Fibroblast of skin of scalp (primary cell): ENCODE measurements at places on chromosomes 7 and 10.

DNA sequence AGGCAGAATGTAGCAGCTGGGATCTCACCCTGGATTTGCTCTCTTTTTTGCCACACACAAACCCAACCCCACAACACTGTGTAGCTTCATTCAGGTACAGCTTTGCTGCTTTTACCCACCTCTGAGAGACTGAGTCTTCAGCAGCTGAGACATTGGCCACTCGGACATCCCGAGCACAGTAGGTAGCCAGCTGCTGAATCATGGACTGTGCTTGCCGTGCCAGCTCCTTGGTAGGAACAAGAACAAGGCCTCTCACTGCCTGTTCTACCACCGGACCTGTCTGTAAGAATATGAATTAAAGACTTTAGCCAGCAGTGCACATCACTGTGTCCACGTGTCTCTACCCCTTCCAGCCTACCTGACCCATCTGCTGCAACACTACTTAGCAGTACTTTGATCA, 937 bp downstream of the DDX56 start:
- DNase-seq, result no peak

- DNase-seq, result peak; percentile 86
Observed at GRCh38 chr10:29160150-29160617, 128.7 kb upstream of the LYZL1 start.

DNA sequence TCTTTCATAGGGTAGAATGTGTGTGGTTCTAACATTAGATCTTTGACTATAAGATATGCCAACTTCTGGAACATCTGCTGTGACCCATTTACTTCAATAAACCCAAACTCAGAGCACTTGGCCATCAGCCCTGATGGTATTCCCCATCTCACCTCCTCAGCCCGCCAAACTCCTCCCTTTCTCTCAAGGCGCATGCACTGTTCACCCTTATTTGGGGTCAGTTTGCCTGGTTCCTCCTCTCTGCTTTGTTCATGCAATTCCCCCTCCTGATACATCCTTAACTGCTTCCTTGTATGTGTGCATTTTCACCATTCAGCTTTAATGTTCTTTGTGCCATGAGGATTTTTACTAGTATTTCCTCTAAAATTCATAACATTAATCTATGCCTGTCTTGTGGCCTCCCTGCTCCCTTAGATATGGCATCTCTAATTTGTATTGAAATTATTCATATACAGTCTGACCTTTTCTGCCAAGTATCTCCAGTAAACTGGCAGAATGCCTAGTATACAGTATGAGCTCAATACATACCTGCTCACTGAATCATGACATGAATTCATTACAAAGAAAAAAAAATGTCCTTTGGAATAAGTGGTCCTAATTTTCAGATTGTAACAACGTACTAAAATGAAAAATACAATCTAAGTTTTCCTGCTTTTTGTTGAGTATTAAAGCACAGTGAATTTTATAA, 336.8 kb upstream of the IGFBP3 start:
- DNase-seq, result peak; percentile 95

- DNase-seq, result peak; percentile 71
Observed at GRCh38 chr10:90674928-90675327, 182.9 kb downstream of the HTR7 start.

- no peak for DNase-seq
Observed at GRCh38 chr10:118592675-118593330, 2.6 kb downstream of the PRLHR start.

DNA sequence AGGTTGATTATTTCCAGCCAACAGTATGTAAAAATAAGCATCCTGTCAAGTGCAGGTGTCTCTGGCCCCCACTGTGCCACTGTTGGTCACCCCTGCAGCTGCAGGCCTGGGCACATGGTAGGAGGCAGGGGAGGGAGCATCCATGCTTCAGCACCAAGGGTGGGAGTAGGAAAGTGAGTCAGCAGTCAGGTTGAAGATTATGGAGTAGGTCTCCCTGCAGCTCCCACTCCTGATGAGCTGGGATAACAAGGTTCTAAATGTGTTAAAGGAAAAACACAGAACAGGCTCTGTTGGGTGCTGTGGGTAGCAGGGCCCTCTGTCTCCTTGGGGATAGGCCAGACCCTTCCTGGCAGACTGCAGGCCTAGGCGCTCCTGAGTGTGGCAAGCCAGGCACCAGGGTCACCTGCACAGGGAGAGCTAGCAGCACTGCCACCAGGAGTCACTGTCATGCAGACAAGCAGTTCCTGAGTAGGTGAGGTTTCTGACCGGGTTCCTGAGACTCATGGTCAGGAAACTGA, 59.3 kb downstream of the NUDCD3 start:
- no peak for DNase-seq

GRCh38 chr7:91912494-91912893, 28.2 kb upstream of the AKAP9 start:
- peak; percentile 18 for DNase-seq

DNA sequence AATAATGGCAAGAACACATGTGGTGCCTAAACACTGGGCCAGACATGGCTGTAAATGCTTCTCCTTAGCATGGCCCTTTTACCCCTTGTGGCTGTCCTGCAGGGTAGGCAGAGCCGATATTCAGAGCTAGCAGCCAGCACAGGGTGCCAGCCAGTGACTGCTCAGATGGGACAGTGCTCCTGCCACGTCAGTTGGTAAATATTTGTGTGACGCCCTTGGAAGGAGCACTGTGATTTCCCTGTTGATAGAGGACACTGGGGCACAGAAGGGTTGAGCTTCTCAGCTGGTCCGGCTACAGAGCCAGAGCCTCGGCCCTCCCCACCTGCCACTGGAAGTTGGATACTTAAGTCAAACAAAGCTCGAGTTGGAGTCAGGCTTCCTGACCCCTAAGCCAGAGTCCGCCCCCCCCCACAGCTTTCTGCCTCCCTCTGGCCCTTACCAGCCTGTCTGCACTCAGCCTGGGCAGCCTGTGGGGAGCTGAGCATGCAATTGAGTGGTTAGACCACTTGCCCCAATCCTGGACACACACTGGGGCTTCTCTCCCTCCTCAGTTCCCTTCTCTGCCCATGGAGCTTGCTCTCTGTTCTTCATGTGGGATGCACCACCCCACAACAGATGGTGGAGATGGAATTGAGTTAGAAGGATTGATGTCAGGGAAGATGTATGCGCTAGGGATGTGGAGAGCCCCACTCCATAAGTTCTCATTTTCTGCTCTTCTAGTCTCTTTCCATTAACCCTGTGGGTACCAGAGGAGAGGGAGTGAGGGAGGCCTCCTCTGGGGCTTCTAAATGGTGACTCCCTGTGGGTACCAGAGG, 350.8 kb downstream of the PLXNA4 start:
- DNase-seq, result no peak

GRCh38 chr7:119903085-119903484, 369.9 kb upstream of the KCND2 start:
- DNase-seq, result no peak

GRCh38 chr10:33306126-33306525, 28.3 kb downstream of the NRP1 start:
- peak; percentile 49 for DNase-seq

- DNase-seq, result no peak
Observed at GRCh38 chr7:26723129-26723528, 141.3 kb downstream of the SKAP2 start.

DNA sequence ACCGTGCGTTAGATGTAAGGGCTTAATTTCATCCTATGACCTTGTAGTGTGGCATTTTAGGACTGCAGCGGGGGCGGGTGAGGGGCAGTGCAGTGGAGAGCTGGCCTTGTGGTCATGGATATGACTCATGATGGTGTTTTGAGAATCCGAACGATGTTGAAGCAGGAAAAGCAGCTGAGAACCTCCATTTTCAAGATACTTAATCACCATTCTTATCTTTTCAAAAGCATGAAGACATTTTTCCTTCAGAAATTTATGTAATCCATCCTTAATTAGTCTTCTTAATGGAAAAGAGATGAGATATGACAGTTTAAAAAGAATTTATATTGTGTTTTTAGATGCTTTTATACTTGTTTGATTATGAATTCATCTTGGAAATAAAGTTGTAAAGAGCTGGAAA, 9.6 kb downstream of the ATP5F1C start:
- DNase-seq, result peak; percentile 90

- no peak for DNase-seq
Observed at GRCh38 chr10:133082685-133083421, 4.9 kb upstream of the ADGRA1 start.

- peak; percentile 12 for DNase-seq
Observed at GRCh38 chr7:149774237-149775175, 1.1 kb upstream of the ZNF467 start.

DNA sequence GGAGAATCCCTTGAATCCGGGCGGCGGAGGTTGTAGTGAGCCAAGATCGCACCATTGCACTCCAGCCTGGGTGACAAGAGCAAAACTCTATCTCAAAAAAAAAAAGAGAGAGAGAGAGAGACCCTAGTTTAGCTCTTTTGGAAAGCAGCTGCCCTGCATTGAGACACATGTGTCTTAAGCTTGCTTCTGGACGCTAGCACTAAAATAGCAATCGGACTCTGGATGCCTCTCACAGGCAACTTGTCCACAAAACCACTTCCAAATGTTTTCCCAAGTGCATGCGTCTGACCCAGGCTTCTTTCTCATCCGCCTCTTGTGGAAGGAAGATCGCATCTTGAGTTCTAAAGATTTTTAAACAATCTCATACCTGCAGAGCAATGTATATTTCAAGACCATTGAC, 182.7 kb downstream of the CUX1 start:
- DNase-seq, result no peak

GRCh38 chr7:158329014-158329610, 258.5 kb downstream of the PTPRN2 start:
- no peak for DNase-seq

- DNase-seq, result no peak
Observed at GRCh38 chr7:7321681-7322080, 139.3 kb downstream of the C1GALT1 start.

GRCh38 chr7:92667816-92668535, 77.8 kb upstream of the FAM133B start:
- DNase-seq, result peak; percentile 11

- DNase-seq, result no peak
Observed at GRCh38 chr7:120920591-120921274, 29.8 kb upstream of the ING3 start.

- no peak for DNase-seq
Observed at GRCh38 chr10:86753051-86753450, 3.4 kb upstream of the BMPR1A start.

- no peak for DNase-seq
Observed at GRCh38 chr10:124174071-124174566, 80.7 kb upstream of the CHST15 start.

GRCh38 chr7:1825897-1826741, 156.0 kb downstream of the ELFN1 start:
- DNase-seq, result no peak

DNA sequence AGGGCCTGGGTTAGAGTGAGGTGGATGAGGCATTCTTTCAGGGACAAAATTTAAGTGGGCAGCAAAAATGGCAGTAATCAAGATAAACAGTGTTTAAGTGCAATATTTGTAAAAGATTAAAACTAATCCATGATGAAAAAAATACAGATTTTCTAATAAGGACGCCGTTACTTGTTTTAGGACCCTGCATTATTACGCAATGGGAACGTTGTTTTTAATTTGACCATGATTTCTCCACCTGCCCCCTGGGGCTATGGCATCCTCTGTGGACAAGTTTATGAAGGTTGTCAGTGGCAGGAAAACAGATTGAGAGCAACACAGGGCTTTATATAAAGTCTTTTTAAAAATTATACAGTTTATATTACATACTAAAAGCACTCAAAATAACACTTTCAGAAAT, 380.6 kb upstream of the PHF14 start:
- DNase-seq, result no peak

- DNase-seq, result peak; percentile 80
Observed at GRCh38 chr10:3323865-3324498, 151.4 kb upstream of the PITRM1 start.

GRCh38 chr7:142134909-142135308, 23.4 kb downstream of the MGAM2 start:
- DNase-seq, result no peak

GRCh38 chr7:94043299-94043698, 39.1 kb upstream of the BET1 start:
- peak; percentile 24 for DNase-seq

GRCh38 chr7:29363636-29364425, 169.3 kb downstream of the CHN2 start:
- DNase-seq, result no peak

GRCh38 chr7:75649462-75649861, 89.3 kb downstream of the HIP1 start:
- DNase-seq, result no peak

DNA sequence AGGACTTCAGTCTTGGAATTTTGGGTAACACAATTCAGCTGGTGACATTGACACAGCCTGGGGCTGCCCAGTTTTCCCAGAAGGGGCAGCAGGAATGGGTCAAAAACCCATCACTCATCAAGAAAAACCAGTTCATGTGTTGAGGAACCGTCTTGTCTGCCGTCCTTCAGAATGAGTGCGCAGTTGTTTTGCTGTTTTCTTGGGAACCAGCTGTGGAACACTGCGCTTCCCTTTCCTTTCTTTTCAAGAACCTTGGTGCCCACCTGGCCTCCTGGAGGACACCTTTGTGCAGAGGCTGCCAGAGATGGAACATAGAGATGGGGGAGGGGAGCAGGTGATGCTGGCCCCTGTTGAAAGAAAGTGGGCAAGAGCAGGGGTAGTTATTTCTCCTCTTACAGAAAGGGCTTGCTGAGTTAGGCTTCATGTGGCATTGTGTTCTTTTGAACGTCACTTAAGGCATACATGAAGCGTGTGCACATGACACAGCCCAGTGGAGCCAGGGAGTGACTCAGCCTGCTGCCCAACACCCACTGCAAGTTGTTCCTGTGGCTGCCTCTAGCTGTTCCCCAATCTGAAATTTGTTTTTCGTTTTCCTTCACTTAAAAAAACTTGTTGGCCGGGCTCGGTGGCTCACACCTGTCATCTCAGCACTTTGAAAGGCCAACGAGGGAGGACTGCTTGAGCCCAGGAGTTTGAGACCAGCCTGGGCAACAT, 87.4 kb upstream of the TNS3 start:
- peak; percentile 92 for DNase-seq

- peak; percentile 51 for DNase-seq
Observed at GRCh38 chr7:101159696-101160674, 5.4 kb downstream of the VGF start.

- DNase-seq, result peak; percentile 51
Observed at GRCh38 chr10:107546284-107546683, 381.8 kb upstream of the SORCS1 start.

- DNase-seq, result peak; percentile 40
Observed at GRCh38 chr10:70683601-70683934, 11.3 kb downstream of the ADAMTS14 start.

DNA sequence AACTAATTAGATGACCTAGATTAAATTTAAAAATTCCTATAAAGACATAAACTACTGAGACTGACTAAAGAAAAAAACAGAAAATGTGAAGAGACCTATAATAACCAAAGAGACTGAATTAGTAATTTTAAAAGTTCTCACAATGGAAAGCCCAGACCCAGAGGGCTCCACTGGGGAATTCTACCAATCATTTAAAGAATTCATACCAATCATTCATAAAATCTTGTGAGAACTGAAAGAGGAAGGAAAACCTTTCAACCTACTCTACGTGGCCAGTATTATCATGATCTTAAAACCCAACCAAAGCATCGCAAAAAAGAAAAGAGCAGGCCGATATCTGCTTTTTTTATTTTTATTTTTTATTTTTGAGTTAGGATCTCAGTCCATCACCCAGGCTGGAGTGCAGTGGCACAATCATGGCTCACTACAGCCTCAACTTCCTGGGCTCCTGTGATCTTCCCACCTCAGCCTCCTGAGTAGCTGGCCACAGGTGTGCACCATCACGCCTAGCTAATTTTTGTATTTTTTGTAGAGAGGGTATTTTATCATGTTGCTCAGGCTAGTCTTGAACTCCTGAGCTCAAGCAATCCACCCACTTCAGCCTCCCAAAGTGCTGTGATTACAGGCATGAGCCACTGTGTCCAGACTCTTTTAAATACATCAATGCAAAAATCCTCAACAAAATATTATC, 48.6 kb downstream of the DGKI start:
- DNase-seq, result no peak
